ENCODE measurements at places on chromosomes 1 and 21. TPM values are rescaled to one million over a fixed set of nuclear protein-coding genes. Genes with fewer than 3 reads are reported as not detected.

- no peak for DNase-seq
Measured at GRCh38 chr1:6738987-6739676, 37.5 kb upstream of the DNAJC11 start.

The ATAD3C gene
- total RNA-seq, result not detected

GRCh38 chr1:235644693-235645305 lies 4.8 kb downstream of the GNG4 start:
- no peak for DNase-seq

The RAB25 gene
- not detected for total RNA-seq

DNA sequence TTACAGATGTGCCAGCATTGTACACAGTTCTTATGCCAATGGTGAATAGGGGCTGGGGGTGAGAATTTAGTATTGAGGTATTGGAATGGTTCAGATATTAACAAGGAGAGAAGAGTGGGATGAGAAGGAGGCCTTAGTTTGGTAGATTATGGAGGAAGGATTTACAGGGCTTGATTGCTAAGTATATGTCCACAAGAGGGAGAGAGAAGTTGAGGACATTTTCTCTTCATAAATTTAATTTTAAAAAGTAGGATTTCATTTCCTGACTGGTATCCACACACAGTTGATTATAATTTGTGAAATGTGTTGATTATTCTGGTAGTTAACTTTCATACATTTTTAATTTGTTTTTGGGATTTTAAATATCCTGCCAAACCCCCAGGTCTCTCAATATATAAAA lies 213.0 kb downstream of the ADGRL2 start:
- DNase-seq, result no peak

The PTPRF gene
- 25.8 TPM for total RNA-seq

The RGS1 gene
- total RNA-seq, result not detected

DNA sequence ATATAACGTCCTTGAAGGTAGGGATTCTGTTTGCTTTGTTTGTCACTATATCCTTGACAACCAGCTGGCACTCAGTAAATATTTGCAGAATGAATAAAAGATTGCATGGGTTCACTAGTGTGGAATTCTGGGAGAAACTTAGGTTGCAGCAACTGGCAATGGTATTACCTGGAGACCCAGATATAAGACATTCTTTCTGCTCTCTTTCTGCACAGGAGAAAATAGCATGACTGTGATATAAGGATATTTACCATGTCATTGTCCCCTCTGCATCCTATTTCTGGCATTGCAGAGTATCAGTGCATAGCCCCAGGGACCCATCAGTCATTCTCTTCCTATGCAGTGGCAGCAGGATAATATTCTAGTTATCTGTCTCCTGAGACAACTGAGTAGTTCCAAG lies 308.9 kb upstream of the LRRC7 start:
- DNase-seq, result no peak

DNA sequence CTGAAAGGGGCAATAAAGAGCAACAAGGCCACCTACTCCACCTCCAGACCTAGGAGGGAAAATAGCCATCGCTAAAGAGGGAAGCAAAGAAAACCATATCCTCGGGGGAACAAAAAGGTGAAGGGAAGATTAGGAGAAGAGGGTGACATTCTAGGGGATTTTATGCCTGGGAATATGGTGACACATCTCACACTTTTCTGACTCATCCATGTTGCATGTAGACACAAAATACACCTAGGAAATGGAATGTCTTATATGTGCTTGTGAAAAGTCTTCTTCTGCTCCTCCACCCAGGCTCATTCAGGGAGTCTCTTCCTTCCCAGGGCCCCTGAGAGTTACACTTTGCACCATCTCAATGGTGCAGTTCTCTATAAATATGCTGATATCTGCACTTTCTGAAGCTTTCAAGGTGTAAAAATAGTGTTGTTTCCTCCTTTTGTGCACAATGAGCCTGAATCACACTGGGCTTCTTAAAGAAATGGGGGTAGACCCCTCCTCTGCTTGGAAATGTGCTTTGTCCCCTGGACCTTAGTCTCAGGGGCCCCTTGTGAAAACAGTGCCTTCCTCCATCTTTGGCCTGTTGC lies 195.9 kb downstream of the CYYR1 start:
- DNase-seq, result no peak

DNA sequence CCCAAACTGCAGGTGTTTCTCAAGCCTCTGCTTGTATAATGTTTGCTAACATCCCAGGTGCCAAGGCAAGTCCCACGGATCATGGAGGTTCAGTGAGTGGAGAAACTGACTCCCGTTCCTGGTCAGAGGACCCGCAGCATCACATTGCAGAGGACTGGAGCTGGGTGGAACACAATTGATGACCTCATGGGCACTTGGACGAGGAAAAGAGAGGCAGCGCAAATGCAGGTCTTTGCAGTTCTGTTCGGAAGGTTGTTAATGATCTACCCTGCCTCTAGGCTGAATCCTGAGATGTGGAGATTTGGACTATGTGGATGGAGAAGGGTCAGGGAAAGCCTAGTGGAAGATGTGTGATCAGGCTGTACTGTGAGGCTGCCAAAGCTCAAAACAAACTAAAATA lies 192.9 kb downstream of the DUSP10 start:
- DNase-seq, result no peak

GRCh38 chr21:36861595-36862323 lies 104.7 kb downstream of the HLCS start:
- peak; percentile 35 for DNase-seq

DNA sequence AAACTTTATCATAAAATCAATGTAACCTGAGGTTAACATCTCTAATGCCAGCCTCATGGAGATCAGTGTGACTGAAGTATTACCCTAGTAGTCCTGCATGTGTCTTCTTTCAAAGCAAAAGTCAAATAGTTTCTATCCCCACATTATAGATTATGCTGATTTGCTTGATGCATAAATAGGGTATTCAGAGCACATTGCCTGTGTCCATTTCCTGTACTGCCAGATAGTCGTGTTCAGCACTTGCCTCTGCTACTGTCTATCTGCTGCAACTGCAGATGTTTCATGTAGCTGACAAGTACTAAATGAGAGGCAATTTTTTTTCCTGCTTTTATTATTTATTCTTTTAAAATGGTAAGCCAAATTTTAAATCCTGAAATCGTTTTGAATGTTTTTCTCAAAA lies 348.7 kb downstream of the CHRM3 start:
- DNase-seq, result no peak

GRCh38 chr1:101216623-101217022 lies 20.2 kb upstream of the S1PR1 start:
- DNase-seq, result no peak

GRCh38 chr1:237851210-237851845 lies 39.4 kb downstream of the ZP4 start:
- peak; percentile 35 for DNase-seq

The DMBX1 gene
- not detected for total RNA-seq

The SPATA21 gene
- total RNA-seq, result not detected

GRCh38 chr1:117683571-117684285 lies 77.9 kb downstream of the TENT5C start:
- peak; percentile 37 for DNase-seq

The FAM163A gene
- total RNA-seq, result not detected

DNA sequence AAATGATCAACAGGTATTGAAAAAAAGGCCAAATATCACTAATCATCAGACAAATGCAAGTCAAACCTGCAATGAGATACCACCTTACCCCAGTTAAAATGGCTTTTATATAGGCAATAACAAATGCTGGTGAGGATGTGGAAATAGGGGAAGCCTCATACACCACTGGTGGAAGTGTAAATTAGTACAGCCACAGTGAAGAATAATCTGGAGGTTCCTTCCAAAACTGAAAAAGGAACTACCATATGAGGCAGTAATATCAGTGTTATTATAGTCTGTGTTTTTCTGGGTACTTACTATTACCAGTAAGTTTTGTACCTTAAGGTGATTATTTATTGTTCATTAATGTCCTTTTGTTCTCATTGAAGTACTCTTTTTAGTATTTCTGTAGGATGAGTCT lies 201.3 kb downstream of the MRPL39 start:
- no peak for DNase-seq

The TRIM63 gene
- not detected for total RNA-seq

DNA sequence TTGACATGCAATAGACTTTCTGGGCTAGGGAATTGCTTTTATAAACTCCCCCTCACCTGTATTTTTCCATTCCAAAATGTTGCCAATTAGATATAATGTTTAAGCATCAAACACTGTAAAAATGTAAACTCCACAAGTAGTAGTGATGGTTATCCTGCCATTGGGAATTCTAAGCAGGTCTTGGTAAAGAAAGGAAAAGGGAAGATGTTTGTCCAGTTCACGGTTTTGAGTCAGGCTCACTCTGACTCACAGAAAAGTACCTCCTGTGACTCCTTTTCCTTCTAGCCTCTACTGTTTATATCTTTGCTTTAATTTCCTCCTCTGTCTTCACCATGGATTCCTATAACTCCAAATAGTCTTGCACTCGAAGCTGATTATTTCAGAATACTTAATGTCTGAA lies 19.0 kb upstream of the PTPN14 start:
- peak; percentile 90 for DNase-seq

GRCh38 chr1:94602316-94602715 lies 60.8 kb upstream of the F3 start:
- peak; percentile 82 for DNase-seq

DNA sequence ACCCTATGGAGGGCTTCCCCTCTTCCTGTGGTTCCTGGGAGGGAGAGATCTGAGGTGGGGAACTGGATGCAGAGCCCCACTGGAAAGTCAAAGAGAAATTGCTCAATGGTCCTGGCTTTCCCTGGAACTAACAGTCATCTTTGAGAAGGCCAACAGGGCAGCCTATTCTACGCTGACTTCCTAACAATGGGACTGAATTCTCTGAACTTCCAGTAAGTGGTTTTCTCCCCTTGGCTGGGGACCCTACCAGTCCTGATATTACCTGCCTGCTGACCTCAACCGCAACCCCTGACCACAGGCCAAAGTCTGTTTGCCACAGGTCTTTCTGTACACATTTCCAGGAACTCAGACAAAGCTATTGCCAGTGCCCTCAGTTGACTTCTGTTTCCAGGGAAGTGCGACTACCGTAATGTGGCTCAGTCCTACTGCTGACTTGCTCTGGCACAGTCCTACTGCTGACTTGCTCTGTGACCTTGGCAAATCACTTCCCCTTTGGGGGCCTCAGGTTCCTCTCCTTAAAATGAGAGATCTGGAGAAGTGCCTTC lies 55.3 kb downstream of the C8B start:
- DNase-seq, result no peak

The GPA33 gene
- total RNA-seq, result not detected

GRCh38 chr1:228390649-228391048 lies 16.0 kb downstream of the TRIM11 start:
- DNase-seq, result no peak

DNA sequence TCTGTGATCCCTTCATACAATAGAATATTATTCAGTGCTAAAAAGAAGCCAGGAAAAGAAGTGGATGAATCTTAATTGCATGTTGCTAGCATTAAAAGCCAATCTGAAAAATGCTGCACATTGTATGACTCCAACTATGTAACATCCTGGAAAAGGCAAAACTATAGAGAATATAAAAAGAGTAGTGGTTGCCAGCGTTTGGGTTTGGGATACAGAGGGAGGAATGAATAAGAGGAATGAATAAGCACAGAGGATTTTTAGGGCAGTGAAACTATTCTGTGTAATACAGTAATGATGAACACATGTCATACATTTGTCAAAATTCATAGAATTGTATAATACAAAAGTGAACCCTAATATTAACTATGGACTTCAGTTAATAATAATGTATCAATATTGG lies 42.5 kb downstream of the GPR88 start:
- peak; percentile 15 for DNase-seq

DNA sequence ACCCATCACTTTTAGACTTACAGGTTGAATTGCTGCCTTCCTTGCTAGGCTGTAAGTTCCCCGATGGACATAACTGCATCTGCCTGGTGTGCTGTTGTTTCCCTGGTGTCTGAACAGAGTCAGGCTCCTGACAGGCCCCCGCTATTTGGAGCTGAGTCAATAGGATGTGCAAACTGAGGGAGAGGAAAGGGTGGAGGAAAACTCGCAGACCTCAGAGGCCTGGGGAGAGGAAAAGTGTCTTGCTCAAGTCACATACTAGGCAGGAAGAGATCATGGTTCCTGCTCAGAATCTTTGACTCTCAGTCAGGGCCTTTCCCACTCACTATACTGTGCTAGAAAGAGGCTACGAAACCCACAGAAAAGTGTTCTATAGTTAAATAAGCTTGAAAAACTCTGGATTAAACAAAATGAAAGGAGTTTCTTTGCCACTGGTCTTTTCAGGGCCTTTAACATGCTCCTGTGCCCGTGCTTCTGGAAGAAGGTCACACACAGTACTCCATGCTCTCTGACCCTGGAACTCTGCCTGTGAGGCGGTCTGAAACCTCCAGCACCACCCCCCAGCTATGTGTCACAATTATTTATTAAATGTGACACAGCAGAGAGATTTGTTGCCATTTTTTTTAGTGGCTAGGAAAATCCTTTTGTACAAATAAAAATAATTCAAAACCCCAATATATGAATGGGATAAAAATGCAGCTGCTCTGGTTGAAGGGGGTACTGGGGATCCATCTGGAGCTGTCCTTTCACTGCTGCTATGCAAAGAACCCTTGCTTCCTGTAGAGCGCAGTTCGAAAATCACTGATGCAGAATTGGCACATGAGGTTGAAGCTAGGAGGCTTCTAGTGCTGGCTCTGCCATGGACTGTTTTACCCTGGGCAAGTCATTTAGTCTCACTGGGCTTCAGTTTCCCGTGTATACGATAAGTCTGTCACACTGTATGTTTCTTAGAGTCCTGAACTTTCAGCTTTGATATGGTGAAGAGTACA lies 20.1 kb upstream of the CDCP2 start:
- peak; percentile 45 for DNase-seq

DNA sequence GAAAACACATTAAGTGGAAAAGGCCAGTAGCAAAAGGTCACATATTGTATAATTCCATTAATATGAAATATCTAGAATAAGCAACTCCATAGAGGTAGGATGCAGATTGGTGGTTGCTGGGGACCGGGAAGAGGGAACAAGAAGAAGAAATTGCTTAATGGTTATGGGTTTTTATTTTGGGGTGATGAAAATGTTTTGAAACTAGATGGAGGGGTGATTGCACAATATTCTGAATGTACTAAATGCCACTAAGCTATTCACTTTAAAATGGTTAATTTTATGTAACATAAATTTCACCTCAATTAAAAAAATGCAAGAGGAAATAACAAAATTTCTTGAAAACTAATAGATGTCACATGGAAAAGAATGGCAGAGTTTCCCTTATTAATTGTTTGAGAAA lies 6.7 kb downstream of the KIAA0040 start:
- DNase-seq, result no peak

GRCh38 chr1:208835097-208835463 lies 590.9 kb upstream of the PLXNA2 start:
- no peak for DNase-seq

DNA sequence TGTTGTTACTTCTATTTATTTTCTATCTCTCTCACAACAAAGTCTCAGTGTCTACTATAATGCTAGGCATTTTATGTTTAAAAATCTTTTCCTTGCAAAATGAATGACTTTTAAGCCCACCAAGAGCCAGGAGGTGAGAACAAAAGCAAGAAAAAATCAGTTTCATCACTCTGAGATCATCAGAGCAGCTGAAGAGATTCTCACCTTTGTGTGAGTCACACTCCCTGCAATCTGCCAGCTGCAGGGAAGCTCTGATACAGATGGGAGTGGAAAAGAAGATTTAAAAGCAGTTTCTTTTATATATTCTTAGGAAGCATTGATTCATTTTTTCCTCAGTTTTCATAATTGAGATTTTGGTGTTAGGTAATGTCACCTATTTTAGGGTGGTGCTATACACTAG lies 107.6 kb downstream of the LHX9 start:
- peak; percentile 71 for DNase-seq

The MAP3K6 gene
- 5.3 TPM for total RNA-seq

The SPRR1B gene
- total RNA-seq, result not detected
